ENCODE measurements at places on chromosomes 7 and 10.

DNA sequence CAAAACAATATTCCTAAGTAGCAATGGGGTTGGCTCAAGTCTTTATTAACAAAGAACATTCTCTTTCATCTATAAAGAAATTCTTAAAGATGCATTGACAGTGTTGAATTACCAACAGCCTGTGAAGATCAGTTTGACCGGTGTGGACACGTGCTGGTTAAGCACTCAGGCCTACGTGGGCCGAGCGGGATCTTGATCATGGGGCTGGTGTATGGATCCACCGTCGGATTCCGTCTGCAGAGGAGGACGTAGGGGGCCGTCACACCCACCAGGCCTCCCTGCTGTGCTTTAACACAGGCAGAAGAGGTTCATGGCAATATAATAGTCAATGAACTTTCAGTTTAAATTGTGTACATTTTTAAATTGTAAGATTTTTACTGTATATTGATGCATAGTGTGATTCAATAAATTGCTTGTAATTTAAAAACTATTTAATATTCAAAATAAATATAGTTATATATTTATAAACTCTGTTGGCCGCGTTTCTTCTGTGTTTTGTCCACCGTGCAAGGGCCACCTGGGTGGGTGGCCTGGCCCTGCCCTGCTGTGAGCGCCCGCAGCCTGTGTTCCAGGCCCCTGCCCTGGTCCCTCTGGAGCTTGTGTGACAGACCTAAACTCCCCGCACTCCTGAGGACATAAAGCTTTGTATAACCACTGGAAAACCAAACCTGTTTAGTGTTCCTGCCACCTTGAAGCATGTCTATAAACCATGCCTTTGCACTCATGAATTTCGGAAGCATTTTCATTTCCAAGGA, 1.9 kb upstream of the BHLHA15 start:
- DNase-seq, result no peak

DNA sequence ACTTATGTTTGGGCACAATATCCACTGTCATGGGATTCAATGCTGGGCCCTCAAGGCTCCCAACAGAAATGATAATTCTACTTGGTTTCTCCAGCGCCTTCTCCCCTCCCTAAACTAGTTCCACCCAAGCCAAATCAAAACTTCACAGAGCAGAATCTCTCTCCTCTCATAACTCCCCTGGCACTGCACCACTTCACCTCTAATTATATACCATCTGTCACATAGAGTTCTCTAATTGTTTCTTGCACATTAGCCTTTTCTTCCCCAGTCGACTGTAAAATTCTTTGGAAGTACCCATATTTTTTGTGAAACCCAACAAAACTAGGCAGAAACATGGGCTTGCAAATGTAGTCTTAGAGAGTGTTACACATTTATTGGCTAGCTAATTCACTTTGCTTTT, 8.1 kb downstream of the SGMS1 start:
- no peak for DNase-seq

- no peak for DNase-seq
These were observed 211.2 kb downstream of the C7orf25 start for GRCh38 chr7:42700406-42701327.

- DNase-seq, result no peak
These were observed 216.1 kb downstream of the TWIST1 start for GRCh38 chr7:18901351-18901750.

DNA sequence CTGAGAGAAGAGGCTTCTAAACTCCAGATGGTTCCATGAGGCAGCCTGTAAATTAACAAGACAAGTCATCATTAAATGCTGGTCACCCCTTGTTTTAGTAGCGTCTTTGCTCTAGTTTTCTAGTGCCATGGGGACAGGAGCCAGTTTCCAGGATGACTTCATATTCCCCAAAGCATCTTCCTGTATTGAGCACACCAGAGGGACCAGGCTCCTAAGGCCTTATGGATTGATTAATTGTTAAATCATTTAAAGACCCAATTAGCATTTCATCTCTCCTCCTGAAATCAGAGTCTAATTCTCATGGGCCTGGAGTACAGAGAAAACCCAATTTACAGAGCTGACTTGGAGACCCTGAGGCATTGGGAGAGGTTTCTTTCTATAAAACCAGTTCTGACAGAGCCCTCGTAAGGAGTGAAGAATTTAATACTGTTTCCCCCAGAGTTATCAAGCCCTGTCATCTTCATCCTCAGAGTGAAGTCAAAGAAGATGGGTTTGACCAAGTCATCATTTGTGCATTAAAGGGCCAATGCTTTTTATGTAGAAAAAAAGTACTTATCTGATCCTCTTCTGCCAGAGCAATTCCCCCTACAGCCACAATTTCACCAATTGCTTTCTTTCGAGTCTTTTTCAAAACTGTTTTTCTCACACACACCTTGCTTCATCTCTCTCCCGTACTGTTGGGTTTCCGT, 678.7 kb downstream of the SDK1 start:
- no peak for DNase-seq

- DNase-seq, result no peak
These were observed 83.5 kb upstream of the FZD1 start for GRCh38 chr7:91180746-91181145.
